ENCODE measurements at places on chromosomes 7 and 10.
A peak's percentile ranks its signal among the peaks of the same experiment; 100 is the strongest.

DNA sequence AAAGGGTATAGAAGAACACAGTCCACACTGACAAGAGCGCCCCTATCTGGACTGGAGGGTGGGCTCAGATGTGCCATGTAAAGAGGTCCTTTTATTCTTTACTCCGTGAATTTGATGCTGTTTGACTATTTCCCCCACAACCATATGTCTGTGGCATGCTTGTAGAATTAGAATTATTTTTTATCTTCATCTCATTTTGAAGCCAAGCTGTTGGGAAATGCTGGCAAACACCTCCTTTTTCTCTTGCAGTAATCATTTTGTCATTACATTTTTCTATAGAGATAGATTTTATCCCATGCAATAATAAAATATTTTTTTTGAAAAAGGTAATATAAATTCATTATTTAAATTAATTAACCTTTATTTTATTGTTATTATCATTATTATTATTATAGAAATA lies 926.6 kb upstream of the AUTS2 start:
- no peak for DNase-seq

- no peak for DNase-seq
These were observed 27.0 kb downstream of the PDZD8 start for GRCh38 chr10:117348236-117348635.

GRCh38 chr7:93889261-93889660 lies 1.3 kb downstream of the TFPI2 start:
- no peak for DNase-seq

DNA sequence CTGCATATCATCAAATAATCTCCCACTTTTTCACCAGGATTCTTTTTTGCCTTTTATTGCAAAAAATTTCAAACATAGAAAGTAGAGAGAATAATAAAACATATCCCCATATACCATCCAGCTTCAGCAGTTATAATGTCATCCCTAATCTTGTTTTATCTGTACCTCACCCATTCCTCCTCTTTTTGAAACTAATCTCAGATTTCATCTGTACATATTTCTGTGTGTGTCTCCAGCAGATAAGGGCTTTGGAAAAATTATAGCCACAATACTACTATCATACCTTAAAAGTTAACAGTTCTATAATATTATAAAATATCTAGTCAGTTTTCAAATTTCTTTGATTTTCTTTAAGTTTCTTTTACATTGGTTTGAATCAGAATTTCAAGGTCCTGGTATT lies 7.6 kb upstream of the ENTPD1 start:
- DNase-seq, result no peak

- DNase-seq, result no peak
These were observed 177.6 kb downstream of the PLXDC2 start for GRCh38 chr10:19993714-19994315.

DNA sequence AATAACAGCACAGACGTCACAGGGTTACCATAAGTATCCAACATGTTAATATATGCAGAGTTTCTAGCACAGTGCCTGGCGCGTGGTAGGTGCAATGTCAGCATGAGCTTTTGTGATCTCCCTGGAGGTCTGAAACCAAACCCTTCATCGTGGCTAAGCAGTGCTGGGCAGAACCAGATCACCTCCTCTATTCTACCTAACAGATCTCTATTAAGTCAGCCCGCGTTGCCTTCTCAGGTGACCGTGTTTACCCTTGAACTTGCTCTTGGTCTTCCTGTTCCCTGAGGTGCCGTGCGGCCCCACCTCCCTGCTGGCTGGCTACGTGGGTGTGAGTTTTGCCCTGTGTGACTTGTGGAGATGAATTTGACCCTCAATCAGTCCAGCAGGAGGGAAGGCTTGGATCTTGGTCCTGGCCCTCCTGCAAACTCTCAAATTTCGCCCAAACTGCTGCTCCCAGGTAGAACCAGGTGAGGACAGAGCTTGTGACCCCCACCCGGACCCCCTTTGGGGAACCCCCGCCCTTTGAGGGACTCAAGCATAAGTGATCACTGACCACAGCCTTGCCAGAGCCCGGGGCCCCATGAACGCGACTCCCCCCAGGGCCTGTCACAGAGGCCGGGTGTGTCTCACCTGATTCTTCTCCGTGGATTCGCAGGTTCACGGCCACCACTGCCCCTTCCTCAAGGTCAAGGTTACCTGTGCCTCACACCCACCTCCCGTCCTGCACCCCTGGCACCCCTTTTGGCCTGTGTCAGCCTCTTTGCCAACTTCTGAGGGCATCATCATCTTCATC lies 54.2 kb downstream of the ELFN1 start:
- DNase-seq, result no peak

DNA sequence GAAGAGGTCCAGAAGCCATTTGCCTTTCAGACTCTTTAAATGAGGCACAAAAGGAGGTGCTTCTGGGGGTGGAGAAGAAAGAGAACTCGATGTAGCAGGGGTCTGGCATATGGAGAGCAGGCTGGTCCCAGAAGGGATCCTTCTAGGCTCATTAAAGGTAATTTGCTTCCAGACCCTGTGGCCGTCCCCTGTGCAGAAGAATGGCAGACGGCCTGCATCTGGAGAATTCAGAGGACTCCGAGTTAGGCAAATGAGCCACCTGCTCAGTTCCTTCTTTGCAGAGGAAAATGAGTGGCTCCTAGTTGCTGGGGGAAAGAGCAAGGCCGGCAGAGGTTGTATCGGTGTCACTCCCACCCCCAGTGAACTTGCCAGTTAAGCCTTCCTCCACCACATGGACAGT lies 73.8 kb upstream of the FAM180A start:
- no peak for DNase-seq

DNA sequence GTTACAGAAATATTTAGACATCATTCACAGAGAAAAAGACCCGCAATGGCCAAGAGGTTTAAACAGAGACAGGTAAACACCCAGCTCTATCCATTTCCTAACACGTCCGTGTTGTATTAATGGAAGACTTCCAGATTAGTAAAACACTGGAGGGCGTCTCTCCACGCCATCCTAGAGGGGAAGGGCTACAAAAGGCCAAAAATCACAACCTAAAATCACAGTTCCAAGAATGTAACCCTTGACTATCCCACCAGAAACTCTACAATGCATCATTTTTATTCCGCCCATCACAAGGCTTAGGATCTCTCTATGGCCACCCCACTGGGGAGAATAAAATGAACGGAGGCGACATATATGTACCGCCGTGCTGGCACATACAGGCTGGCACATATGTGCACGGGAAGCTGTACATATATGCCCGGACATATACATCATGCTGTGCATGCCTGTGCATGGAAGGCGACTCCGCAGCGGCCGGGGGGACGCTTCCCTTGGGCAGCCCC lies 734 bp downstream of the PCLO start:
- no peak for DNase-seq

DNA sequence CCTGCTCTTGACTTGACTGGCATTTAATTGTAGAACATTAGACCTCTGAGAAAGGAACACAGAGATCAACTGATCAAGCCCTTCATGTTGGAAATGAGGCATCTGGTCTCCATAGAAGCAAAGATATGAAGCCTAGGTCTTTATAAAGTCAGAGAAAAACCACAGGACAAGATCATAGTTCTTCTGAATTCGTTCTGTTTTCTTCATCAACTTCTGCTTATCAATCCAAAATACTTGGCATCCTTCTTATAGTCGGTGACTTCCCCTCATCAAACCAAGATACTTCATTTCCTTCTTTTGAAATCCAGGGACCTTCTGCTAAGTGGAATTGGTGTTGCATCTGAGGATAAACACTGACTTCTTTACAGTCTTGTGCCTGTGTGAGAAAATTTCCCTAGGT lies 77.1 kb upstream of the PRKCQ start:
- DNase-seq, result no peak

DNA sequence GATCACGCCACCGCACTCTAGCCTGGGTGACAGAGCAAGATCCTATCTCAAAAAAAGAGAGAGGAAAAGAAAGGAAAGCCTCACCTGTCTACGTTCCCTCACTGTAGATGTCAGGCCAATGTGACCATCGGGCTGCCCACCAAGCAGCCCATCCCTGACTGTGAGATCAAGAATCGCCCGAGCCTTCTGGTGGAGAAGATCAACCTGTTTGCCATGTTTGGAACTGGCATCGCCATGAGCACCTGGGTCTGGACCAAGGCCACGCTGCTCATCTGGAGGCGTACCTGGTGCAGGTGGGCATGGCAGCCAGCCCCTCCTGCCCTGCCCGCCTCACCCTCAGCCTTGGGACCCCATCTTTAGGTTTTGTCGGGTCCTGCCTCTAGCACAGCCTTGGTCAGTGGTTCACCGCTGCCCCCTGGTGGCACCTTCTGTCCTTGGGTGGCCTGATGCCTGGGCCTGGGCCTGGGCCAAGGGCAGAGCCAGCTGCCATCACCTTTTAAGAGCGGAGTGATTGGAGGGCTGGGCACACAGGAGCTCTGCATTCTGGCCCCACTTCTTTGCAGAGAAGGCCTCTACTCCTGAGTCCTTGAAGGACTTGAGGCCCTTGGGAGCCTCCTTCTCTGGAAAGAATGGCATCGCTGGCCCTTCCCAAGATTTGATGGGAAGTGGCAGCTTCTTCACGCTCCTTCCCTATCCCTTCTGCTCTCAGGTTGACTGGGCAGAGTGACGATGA lies 14.4 kb upstream of the AHCYL2 start:
- DNase-seq, result peak; percentile 77

DNA sequence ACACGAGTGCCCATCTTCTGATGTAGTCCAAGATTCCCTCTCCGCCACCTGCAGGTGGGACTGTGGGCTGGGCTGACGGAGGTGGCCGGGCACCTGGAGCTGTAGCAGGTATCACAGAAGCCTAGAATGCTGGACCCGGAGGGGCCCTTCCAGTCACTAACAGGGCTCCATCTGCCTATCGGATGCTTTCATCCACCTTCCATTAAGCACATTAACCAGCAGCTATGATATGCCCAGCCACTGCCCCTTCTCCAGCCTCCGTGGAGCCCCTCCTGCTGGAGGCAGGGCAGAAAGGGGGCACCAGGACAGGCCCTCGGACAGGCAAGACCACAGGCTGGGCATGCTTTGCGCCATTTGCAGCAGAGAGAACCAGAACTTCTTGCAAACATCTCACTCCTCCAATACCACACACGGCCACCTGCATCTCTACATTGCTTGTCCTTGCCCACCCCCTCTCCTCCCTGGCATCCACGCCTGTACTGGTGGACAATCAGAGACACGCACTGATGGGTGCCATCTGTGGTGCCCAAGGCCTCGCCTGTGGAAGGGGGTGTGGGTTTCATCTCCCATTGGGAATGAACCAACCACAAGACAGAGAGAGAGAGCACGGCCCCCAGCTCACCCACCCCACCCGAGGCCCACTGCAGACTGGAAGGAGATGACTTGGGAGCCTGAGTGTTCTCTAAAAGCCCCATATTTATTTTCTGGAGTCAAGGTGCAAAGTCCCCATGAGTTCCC lies 16.8 kb downstream of the PRKAG2 start:
- DNase-seq, result no peak

DNA sequence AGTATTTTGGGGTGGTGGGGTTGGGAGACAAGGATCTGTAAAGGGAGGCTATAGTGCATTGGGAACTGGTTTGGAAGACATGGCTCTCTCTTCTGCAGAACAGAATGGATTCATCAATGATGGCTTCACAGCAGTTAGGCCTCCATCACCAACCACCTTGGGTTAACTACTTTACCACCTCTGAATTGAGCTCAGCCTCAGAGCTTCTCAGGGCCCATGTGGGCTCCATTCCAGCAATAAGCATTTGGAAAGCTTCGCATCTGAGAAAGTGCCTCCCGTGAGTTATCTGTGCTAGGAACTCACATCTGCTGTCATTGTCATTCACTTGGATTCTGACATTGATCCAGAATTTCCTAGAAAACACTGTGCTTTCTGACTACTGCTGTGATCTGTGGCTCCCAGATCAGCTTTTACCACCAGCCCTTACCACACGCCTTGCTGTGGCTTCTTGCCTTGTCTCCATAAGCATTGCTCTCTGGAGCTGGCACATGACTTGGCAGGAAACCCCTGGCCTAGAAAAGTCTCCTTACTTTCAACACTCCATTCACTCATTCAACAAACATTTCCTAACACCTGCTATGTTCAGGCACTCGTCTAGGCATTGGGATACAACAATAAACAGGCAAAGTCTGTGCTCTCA lies 70.7 kb upstream of the ADO start:
- DNase-seq, result peak; percentile 47

DNA sequence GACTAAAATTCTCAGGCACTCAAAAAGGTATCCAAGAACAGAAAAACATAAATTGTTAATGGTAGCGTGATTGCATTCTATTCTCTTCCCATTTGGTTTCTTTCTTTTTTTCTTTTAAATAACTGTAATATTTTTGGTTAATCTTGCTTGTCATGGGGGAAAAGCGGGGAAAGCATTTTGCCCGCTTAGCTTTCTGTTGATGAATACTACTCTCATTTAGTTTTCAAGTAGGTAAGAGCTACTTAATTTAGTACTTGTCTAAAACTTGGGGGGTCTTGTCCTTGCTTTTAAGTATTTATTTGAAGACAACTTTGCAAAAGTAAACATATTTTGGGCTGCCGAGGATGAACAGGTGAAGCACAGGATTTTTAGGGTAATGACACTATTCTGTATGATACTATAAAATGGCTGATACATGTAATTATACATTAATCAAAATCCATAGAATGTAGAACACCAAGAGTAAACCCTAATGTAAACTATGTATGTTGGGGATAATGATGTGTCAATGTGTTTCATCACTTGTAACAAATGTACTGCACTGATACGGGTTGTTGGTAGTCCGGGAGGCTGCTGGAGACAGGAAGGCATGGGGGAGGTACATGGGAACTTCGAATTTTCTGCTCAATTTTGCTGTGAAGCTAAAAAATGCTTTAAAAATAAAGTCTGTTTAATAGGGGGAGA lies 1.7 kb downstream of the TES start:
- no peak for DNase-seq

DNA sequence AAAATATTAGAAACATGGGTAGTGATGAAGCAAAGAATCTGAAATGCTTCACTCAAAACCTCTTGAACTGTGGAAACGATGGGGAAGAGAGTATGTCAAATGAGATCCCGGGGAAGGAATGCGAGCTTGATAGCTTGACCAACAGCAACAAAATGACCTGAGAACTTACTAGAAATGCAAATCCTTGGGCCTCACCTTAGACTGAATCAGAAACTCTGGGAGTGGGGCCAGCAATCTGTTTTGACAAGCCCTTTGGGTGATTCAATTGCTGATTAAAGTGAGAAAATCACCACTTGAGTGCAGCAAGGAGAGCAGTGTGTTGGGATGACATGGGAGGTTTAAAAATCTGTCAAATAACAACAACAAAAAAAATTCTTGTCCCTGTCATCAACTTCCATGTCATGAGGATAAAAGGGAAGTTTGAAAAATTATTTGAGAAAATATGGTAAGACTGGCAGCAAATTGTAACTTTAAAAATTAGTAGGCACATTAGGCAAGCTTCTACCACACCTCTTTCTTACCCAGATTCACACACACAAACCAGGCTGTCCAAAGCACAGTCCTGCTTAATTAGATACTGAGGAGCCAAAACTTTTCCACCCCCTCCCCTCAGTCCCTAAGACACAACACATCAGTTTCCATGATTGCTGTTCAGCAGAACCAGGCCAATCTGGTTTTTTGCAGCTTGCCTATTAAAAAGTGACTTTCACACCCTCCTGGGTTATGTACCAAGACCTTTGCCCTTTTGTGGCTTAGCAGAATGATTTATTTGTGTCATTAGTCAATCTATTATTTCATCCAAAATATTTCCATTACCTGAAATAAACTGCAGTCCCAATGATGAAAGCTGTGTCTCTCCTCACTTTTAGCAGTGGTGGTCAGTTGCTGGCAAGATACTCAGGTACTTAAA lies 15.6 kb downstream of the CALCR start:
- DNase-seq, result no peak

- DNase-seq, result no peak
These were observed 8.2 kb downstream of the MTG1 start for GRCh38 chr10:133401981-133402725.

All from activated CD4-positive, alpha-beta T cell treated with anti-CD3 and anti-CD28 coated beads, Interleukin-10, Interleukin-2, amounts not matched to agents 100 ng/mL and 50 ng/mL, durations not matched to agents 16 hours and 8 hours (primary cell).